CD8-positive, alpha-beta memory T cell (primary cell): ENCODE measurements at places on chromosomes 1 and 21. TPM values are rescaled to one million over a fixed set of nuclear protein-coding genes. Genes with fewer than 3 reads are reported as not detected.
A peak's percentile ranks its signal among the peaks of the same experiment; 100 is the strongest.

- H3K36me3 ChIP-seq, result peaks cover 41% of the 10 kb centered on the region
- no peak overlapping the region for H3K27ac ChIP-seq
- peaks cover 16% of the 10 kb centered on the region for H3K4me1 ChIP-seq
- no peak overlapping the region for H3K4me3 ChIP-seq
These were observed 35.7 kb upstream of the PWP2 start for GRCh38 chr21:44071359-44072104.

GRCh38 chr21:17900281-17900989, 81.3 kb upstream of the C21orf91 start:
- H3K27me3 ChIP-seq, result no peaks in the 10 kb centered on the region
- H3K4me1 ChIP-seq, result no peaks in the 10 kb centered on the region
- no peak overlapping the region for H3K4me3 ChIP-seq
- no peak overlapping the region for H3K27ac ChIP-seq
- H3K36me3 ChIP-seq, result no peaks in the 10 kb centered on the region

GRCh38 chr1:67053785-67054772, at the start of gene SLC35D1:
TSS of gene SLC35D1 (minus strand) at chr1:67054148. CDS start at chr1:67054013, 135 bp downstream.
- peak; percentile 73 for DNase-seq
- H3K4me1 ChIP-seq, result peaks cover 24% of the 10 kb centered on the region
- H3K27me3 ChIP-seq, result no peaks in the 10 kb centered on the region
- H3K36me3 ChIP-seq, result peaks cover 5% of the 10 kb centered on the region
- H3K27ac ChIP-seq, result peak within 1 kb of the TSS; percentile 91

- H3K36me3 ChIP-seq, result no peaks in the 10 kb centered on the region
- no peak for DNase-seq
- no peak overlapping the region for H3K27ac ChIP-seq
- H3K27me3 ChIP-seq, result no peaks in the 10 kb centered on the region
- H3K4me3 ChIP-seq, result no peak overlapping the region
These were observed 16.0 kb downstream of the CHD5 start for GRCh38 chr1:6163973-6164617.

GRCh38 chr1:116211294-116211693, 100.1 kb downstream of the MAB21L3 start:
- no peak overlapping the region for H3K27ac ChIP-seq
- H3K4me3 ChIP-seq, result no peak overlapping the region
- H3K36me3 ChIP-seq, result no peaks in the 10 kb centered on the region
- no peaks in the 10 kb centered on the region for H3K27me3 ChIP-seq
- no peak for DNase-seq

GRCh38 chr21:14366998-14367397, 15.9 kb downstream of the HSPA13 start:
- no peaks in the 10 kb centered on the region for H3K36me3 ChIP-seq
- no peak overlapping the region for H3K27ac ChIP-seq
- DNase-seq, result no peak
- no peaks in the 10 kb centered on the region for H3K27me3 ChIP-seq
- H3K4me3 ChIP-seq, result no peak overlapping the region

DNA sequence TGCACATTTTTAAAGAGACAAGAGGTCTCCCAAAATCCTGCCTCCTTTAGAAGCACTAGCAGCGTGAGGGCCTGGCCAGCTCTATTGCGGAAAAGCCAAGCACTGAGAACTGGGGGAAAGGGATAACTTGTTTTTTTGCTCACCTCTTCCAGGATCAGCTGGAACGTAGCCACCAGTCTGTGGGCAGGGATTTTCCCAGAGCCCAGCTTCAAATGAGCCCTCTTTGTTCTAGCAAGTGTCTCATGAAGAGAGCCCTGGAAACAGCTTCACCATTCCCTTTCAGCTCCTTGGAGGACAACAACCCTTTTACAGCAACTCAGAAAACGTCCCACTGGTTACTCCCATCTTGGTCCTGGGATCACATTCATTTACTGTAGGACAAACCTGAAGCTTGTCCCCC, 195.4 kb downstream of the LMX1A start:
- DNase-seq, result no peak
- no peaks in the 10 kb centered on the region for H3K36me3 ChIP-seq
- no peaks in the 10 kb centered on the region for H3K4me1 ChIP-seq

GRCh38 chr1:230819976-230820375, 48.3 kb downstream of the C1orf198 start:
- no peak overlapping the region for H3K4me3 ChIP-seq
- H3K27ac ChIP-seq, result no peak overlapping the region
- H3K36me3 ChIP-seq, result no peaks in the 10 kb centered on the region
- no peaks in the 10 kb centered on the region for H3K27me3 ChIP-seq

- H3K27ac ChIP-seq, result no peak overlapping the region
- H3K4me1 ChIP-seq, result no peaks in the 10 kb centered on the region
- H3K36me3 ChIP-seq, result no peaks in the 10 kb centered on the region
- DNase-seq, result no peak
These were observed 221.5 kb downstream of the PTPRC start for GRCh38 chr1:198860371-198860770.

DNA sequence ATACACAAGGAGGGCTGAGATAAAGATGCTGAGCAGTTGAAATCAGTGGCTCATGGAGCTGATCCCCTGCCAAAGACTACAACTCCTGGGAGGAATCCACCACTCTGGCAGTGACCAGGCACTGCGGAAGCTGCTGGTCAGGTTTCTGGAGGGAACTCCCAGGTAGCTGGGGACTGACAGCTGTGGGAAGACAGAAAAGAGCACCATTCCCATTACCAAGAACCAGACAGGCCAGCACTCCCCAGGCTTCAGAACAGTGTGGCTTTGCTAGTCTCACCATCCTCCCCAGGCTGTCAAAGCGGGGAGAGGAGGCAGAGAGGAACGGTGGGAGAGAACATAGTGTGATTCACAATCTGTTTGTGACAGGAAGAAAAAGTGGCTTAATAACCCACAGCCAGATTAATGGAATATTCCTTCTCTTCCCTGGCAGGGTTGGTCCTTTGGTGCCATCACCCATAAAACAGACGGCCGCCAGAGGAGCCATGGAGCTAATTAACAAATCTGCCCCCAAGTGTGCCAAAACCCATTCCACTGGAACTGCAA, 92.1 kb downstream of the MAB21L3 start:
- H3K36me3 ChIP-seq, result no peaks in the 10 kb centered on the region
- no peak overlapping the region for H3K4me3 ChIP-seq
- no peak for DNase-seq
- H3K27ac ChIP-seq, result no peak overlapping the region

DNA sequence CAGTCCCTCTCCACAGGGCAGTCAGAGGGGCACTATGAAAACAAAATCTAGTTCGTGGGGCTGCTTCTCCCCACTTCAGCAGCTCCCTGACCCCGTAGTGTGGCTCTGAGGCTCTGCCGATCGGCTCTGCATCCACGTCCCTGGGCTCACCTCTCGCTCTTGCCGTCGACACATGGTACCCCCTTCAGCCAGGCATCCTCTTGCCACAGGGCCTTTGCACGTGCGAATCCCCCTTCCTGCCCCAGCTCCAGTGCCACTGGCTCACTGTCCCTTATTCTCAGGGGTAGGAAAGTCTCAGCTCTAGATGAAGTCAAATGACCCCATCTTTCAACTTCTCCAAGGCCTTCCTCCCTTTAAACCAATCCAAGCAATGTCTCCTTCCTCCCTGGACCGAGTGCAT, 72.7 kb downstream of the KLHDC7A start:
- no peak for DNase-seq
- H3K36me3 ChIP-seq, result no peaks in the 10 kb centered on the region
- H3K27ac ChIP-seq, result no peak overlapping the region
- H3K27me3 ChIP-seq, result peaks cover 8% of the 10 kb centered on the region

DNA sequence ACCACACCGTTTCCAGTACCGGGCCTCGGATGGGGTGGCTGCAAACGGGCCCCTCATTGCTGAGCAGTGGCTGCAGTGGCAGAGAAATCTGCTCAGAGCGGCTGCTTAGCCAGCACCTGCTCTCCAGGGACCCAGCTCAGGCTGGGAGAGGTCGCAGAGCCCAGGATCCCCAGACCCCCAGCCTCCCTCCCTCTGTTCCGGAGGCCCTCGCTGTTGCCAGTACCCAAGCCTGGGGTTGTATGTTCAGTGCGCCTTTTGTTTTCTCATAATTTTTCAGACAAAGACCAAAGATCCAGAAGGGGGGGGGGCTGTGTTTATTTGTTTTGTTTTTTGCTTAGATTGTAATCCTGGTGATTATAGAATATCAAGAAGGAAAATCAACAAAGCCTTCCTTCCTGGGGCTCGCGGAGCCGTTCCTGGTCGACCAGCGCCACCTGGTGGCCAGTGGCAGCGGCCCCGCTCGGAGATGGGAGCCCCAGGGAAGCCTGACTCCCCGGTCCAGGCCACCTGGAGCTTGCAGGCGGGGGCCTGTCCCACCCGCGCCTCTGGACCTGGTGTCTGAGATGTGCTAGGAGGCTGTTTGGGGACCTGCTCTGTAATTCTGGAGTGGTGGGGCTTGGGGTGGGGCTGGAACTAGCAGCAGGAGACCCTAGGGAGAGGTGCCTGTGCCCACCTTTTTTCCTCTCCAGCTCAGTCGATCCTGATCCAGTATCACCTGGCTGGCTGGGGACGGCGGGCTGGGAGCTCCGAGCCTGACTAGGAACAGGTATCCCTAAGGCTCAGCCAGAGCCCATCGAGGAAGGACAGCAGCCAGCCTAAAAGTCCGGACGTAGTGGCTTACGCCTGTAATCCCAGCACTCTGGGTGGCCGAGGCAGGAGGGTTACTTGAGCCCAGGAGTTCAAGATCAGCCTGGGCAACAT, 123.9 kb upstream of the VAMP3 start:
- peak; percentile 36 for DNase-seq
- no peaks in the 10 kb centered on the region for H3K27me3 ChIP-seq
- H3K4me3 ChIP-seq, result no peak overlapping the region
- no peak overlapping the region for H3K27ac ChIP-seq
- H3K4me1 ChIP-seq, result no peaks in the 10 kb centered on the region

Gene MARCKSL1
- total RNA-seq, result 11.6 TPM

GRCh38 chr1:43822040-43822690, 111.4 kb upstream of the ARTN start:
- peaks cover 4% of the 10 kb centered on the region for H3K36me3 ChIP-seq
- DNase-seq, result no peak

Gene PRKAA2
- not detected for total RNA-seq

- no peaks in the 10 kb centered on the region for H3K4me1 ChIP-seq
- H3K27me3 ChIP-seq, result no peaks in the 10 kb centered on the region
- no peak overlapping the region for H3K27ac ChIP-seq
These were observed 362.8 kb downstream of the KCNH1 start for GRCh38 chr1:210771131-210771530.

DNA sequence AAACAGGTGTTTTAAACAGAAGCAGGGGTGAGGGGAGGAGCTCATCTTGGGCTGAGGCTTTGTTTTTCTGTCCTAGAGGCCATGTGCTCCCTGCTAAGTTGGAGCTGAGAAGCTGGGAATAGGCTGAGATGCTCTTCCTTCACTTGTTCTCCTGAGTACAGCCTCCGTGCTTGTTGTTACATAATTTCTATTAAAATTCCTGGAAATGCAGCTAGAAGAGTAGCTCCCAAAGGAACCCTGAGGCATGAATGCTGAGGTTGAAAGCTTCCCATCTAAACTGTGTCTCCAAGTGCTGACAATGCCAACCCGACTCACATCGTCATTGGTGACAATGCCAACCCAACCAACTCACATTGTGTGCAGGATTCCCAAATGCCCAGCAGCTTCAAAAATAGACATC, 12.6 kb upstream of the ITPKB start:
- peaks cover 19% of the 10 kb centered on the region for H3K4me1 ChIP-seq
- DNase-seq, result no peak
- no peak overlapping the region for H3K27ac ChIP-seq
- H3K36me3 ChIP-seq, result no peaks in the 10 kb centered on the region
- no peaks in the 10 kb centered on the region for H3K27me3 ChIP-seq

DNA sequence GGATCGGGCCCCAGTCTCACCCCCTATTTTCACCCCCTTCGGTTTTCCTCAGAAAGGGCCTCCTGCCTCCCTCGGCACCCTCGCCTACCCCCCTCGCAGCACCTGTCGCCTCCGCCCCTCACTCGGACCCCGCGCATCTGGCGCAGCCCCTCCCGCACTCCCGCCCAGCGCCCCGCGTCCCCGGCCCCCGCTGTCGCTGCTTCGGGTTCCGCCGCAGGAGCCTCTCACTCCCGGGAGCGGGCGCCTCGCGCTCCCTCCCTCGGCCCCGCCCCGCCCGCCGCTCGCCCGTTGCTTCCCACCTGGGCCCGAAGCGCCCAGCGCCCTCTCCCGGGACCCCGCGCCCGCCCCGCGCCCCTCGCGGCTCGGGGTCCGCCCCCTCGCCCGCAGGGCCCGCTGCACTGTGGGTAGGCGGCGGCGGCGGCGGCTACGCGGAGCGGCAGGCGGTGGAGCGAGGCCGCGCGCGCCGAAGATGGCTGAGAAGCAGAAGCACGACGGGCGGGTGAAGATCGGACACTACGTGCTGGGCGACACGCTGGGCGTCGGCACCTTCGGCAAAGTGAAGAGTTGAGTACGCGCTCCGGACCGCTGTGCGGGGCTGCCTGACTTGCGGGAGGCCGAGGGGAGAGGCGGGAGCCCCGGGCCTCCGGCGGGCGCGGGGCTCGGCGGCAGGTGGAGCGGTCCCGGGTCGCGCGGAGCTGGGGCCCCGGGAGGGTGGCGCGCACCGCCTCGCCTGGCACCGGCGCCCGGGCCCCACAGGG, at the start of gene PRKAA2:
Gene PRKAA2 (plus strand): TSS at position 396 of the 758 bp plus-strand sequence. CDS start 74 bp downstream, at position 470.
- no peak within 1 kb of the TSS for H3K4me3 ChIP-seq
- no peaks in the 10 kb centered on the region for H3K36me3 ChIP-seq
- H3K27me3 ChIP-seq, result peaks cover 3% of the 10 kb centered on the region

Gene SPRR2E
- total RNA-seq, result not detected

GRCh38 chr1:65687428-65688214, 105.1 kb upstream of the PDE4B start:
- no peaks in the 10 kb centered on the region for H3K4me1 ChIP-seq
- peaks cover 4% of the 10 kb centered on the region for H3K27me3 ChIP-seq
- H3K27ac ChIP-seq, result no peak overlapping the region
- DNase-seq, result peak; percentile 62
